ENCODE measurements at places on chromosomes 16 and 17.
A peak's percentile ranks its signal among the peaks of the same experiment; 100 is the strongest.

GRCh38 chr16:71758293-71758760 lies 33.8 kb upstream of the PHLPP2 start:
- DNase-seq = no peak

DNA sequence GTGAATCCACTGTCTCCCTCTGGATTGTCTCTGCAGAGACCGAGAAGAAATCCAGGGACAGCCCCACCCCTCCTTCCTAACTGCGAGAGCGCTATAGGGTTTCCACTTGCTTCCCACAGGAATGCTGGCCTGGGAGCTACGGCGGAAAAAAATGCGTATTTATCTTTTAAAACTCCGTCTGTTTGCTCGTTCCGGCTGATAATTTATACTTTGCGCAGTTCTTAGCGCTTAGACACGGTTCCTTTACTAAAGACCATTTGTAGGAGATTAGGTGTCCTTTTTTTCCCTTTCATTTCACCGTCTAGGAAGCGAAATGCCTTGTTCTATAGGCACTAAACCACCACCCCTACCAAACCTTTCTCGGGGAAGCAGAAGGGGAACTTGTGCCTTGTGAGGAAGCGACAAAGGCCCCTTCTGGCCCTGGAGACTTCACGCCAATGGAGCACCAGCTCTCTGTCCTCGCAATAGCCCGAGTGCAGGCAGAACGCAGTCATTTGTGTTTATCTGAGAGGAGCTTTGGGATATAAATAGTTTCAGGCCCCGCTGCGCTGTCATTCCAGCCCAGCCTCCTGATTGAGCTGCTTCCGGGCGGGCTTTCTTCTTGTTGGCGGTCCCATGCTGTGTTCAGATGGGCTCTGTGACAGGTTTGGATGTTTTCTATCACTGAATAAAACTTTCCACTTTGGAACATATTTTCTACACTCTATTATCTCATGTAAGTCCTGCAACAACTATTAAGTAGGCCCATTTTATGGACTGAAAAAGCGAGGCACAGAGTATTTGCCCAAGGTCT lies 791 bp upstream of the SUPT4H1 start:
- peak; percentile 38 for DNase-seq

DNA sequence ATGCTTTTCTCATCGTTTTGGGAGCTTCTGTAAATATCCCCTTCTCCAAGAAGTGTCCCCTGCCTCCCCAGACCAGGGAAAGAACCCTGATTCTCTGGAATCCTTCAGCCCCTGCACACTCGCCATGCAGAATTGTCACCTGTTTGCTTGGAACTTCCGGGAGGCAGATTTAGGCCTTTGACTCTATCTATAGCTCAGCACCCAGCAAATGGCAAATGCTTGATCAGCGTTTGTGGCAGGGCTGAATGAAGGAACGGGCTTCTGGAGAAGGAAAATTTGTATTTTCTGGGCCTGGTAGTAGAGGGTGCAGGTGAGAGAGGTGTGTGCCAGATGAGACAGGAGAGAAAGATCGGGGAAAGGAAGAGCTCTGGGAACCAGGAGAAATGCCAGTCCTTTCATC lies 18.3 kb upstream of the CACNG4 start:
- DNase-seq = no peak

- no peak for DNase-seq
Observed at GRCh38 chr16:58499615-58500351, at the start of gene NDRG4. Gene NDRG4, plus strand, starts transcription at chr16:58500143. Its CDS starts 106 bp downstream, at chr16:58500249.

GRCh38 chr17:38353086-38353604 lies 1.5 kb downstream of the SOCS7 start:
- peak; percentile 5 for DNase-seq

DNA sequence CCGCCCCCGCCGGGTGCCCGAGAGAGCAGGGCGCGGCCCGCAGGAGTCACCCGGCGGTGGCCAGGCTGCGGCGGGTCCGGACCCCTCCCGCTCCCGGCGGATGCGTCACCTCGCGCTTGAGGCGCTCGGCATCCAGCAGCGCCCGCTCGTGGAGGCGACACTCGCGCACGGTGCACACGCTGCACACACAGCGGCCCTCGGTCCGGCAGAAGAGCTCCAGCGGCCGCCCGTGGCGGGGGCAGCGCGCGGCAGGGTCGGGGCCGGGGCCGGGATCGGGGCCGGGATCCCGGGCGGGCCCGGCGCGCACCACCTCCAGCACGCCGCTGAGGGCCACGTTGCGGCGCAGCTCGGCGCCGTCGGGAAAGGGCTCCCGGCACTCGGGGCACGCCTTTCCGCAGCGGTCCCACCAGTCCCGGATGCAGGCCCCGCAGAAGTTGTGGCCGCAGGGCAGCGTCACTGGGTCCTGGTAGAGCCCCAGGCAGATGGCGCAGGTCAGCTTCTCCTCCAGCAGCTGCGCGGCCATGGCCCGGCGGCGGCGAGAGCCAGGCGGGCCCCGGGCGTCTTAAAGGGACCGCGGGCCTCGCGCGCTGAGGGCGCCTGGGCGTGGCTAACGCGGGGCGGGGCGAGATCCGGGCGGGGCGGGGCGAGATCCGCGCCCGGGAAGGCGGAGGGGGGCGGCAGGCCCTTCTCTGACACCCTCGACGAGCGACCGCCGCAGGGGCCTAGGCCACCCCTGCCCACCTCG lies at the start of gene TRIM65:
TRIM65 (minus strand) TSS at position 537 of the 745 bp plus-strand sequence; CDS start at position 523, 14 bp downstream.
- peak; percentile 85 for DNase-seq

- peak; percentile 42 for DNase-seq
Observed at GRCh38 chr17:8894673-8895578, 27.5 kb upstream of the PIK3R6 start.

GRCh38 chr16:31695667-31696066 lies 168.0 kb downstream of the AHSP start:
- peak; percentile 31 for DNase-seq

GRCh38 chr16:75241412-75241811 lies 10.0 kb downstream of the BCAR1 start:
- DNase-seq = no peak

GRCh38 chr16:84413244-84414004 lies 45.1 kb downstream of the ATP2C2 start:
- no peak for DNase-seq

Measured in CD4-positive, alpha-beta T cell (primary cell).